ENCODE measurements at places on chromosomes 3 and 15.
A peak's percentile ranks its signal among the peaks of the same experiment; 100 is the strongest.

DNA sequence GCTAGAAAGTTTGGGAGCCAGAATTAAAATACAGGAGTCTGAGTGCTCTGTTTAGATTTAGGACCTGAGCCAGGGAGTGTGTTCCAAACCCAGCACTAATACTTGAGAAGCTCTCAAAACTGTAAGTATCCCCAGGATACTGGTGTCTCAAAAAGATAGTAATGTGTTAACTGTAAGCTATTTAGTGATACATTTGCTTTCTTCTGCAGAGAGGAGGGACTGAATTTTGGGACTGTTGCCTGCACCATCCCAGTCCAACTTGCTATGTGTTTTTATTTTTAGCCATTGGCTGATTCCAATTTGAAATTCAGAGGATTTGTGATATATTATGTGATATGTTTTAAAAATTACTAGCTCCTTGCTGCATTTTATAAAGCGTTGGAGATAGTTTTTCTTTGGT is 31.5 kb downstream of the UBE2E1 start:
- no peak for DNase-seq

DNA sequence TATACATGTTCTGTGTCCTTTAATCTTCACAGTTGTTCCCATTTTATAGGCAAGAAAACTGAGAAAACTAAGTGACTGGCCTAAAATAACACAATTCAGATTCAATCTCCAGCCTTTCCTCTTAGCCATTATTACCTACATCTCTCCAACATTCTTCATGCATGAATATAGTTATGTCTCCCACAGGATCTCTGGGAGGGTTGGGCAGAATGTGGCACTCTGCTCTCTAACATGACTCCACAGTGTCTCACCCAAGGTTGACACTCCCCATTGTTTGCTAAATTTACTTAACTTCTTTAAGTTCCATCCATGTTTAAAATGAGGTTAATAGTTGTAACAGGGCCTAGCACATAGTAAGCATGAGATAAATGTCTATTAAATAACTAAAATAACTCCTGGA is 276.3 kb downstream of the ERC2 start:
- no peak for DNase-seq

DNA sequence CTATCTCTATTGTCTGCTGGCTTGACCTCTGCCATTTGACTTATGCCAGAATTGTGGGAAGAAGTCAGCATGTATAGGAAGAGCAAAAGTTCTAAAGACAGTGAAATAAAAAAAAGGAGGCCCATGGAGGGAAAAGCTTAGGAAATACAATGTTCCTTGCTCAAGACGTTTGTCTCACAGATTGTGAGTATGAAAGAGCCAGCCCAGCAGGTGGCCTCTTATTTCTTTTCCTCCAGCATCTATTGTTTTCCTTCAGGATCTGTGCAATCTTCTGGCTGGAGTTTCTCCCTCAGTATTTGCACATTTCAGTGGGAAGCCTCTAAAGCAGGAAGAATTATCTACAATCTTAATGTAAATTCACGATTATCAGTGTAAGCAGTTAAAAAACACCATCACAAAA is 43.7 kb downstream of the ZDHHC3 start:
- no peak for DNase-seq

GRCh38 chr3:152671446-152672319 is 163.2 kb upstream of the P2RY1 start:
- DNase-seq = no peak

- no peak for DNase-seq
These were observed 56.4 kb downstream of the LSAMP start for GRCh38 chr3:116388867-116389385.

DNA sequence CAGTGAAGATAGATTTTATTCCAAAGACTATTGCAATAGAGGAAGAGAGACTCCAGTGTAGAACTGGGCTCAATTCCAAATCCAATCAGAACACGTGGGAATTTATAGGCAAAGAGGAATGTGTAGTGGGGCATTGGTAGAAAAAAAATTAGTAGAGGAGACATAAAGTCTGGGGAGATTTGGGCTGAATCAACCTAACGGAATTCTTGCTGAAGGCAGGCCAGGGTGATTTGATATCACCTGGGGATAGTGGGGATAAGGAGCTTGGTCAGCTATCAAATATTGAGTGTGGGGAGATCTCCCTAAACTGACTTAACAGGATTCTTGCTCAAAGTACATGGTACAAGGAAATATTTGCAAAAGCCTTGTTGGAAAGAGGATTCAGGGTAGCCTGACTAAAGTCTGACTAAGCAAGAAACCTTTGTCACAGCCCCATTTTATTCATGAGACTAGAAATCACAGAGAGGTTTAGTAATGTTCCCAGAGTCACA is 29.6 kb downstream of the SST start:
- no peak for DNase-seq

DNA sequence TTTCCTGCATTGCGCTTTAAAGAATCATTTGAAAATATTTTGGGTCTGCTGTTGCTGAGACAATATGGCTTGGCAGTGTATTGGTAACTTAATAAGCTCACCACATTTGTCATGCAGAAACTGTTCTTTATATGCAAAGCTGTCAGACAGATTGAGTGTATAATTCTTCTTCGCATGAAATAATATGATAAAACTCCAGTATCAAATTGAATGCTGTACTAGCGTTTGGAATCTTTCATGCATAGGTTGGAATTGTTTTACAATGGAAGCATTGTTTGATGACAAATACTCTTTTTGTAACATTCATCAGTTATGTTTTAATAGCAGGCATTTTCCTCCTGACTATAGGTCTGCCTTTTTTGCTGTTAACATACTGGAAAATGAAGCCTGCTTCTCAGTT is 53.8 kb downstream of the RBMS3 start:
- no peak for DNase-seq

- DNase-seq = no peak
These were observed 23.4 kb downstream of the XPC start for GRCh38 chr3:14154895-14155440.

GRCh38 chr15:42083916-42084315 is 10.4 kb downstream of the PLA2G4D start:
- no peak for DNase-seq

DNA sequence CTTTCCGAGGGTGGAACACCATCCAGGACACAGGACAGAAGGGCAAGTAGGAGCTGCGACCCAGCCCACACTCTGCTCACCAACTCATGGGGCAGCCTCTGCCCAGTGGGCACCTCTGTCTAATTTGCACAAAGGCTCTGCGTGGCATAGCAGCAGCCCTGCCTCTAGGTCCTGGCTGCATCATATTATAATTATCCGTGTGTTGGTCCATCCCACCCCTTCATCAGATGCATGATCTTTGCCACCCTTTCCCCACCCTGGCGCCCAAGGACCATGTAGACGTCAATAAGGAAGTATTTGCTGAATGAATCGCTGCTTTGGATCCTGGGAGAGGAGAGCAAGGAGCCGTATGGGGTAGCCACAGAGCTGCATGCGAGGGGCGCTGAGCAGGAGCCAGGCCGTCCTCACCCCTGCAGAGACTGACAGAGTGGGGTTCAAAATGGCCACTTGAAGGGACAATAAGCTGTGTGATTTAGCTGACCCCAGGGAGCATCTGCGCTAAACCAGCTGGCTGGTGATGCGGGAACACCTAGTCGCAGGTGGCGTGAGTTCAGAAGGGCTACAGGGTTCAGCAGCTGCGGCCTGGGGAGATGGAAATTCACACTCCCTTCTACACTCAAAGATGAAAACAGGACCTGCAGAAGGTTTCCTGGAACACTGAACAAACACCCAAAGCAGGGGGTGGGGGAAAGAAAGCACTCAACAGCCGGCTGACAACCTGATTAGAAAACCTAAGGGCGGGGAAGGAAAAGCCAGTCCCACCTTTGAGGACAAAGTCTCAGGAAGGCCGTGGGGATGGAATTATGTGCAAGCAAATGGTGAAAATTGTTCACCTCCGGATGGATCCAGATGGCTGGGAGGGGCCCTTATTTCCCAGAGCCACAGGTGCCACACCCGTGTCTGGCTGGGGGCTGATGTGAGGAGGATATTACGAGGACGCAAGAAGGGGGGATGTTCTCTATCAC is 6.4 kb downstream of the MGLL start:
- no peak for DNase-seq

DNA sequence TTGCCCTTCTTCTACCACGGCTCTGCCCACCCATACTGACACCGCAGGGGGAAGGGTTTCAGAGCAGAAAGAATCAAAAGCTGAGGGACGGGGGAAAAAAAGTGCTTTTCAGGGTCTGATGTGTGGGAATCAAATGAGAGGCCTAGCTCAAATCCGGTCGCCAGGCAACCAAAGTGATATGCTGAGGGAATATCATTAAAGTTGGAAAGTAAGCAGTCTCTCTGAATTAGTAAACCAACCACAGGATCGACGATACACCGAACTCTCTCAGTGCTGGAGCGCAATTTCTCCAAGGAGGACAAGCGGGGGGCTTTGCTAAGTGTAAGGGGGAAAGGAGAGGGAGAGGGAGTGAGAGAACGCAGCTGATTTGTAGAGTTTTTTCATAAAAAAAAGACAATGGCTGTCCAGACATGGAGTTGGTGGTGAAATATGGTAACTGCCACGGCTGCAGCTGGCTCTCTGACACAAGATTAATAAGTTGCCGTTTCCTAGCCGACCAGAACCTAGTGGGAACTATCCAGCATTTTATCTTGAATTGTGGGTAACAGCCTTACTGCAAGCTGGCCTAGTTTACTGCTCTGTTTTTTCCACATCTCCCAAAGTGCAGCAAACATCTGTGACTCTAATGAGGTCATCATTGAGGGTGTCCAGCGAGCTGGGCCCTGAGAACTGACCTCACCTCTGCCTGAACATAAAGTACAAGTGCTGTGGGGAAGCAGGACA is 530.2 kb downstream of the SOX2 start:
- peak; percentile 17 for DNase-seq

DNA sequence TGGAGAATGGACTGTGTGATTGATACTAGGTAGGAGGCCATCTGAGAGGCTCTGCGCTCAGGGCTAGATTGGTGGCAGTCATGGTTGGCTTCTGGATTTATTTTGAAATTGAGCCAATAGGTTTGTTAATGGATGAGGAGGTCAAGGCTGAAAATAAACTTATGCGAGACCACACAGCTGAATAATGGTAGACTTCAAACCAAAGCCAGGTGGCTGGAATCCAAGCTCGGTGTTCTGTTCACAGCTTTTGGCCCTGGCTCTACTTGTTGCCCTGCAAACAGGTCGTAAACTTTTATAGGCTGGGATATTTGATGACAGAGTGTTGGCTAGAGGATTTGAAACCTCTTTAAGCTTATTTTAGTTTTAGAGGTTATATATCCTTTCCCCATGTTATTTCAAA is 160.4 kb downstream of the CHL1 start:
- no peak for DNase-seq

GRCh38 chr3:56960234-56960917 is 100.1 kb upstream of the SPATA12 start:
- DNase-seq = no peak

GRCh38 chr3:69648126-69648525 is 91.1 kb upstream of the MITF start:
- no peak for DNase-seq

DNA sequence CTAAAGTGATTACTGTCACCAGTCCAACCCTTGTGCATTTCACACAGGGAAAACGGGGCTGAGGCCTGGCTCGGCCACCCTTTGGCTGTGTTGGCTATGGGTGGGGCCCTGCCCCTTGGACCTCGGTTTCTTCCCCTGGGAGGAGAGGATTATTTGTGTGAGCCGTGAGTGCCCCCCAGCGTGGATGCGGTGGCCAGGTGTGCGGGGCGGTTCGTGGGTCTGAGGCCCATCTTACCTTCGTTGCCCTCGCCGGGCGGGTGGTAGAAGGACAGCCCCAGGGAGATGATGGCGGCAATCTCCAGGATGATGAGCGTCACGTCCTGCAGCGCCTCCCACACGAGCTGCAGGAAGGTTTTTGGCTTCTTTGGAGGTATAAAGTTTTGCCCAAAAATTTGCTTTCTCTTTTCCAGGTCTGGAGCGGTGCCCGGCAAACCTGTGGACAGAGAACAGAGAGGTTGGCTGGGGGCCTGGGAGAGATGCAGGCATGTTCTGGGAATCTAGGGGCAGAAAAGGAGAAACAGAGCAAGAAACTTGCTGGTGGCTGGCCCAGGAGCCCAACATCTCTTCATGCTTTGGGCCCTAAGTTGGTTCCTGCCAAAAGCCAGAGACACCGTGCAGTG is 89.6 kb upstream of the SEC13 start:
- DNase-seq = no peak

DNA sequence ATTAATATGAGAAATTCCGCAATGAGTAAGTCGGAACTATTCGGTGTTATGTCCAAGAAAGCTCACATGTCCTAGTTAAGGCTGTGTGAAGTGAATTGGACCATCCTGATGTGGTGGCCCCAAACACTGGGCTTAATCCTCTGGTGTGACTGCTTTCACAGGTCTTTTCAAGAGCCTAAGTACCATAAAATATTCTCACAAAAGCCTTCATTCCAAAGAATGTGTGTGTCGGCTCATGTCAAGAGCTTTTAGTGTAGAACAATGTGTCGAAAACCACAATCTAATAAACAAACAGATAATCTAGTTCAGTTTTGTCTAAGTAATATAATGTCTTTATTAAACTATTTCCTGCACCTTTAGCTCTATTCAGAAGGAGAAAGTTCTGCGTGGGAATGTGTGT is 311.4 kb downstream of the LPP start:
- DNase-seq = no peak

DNA sequence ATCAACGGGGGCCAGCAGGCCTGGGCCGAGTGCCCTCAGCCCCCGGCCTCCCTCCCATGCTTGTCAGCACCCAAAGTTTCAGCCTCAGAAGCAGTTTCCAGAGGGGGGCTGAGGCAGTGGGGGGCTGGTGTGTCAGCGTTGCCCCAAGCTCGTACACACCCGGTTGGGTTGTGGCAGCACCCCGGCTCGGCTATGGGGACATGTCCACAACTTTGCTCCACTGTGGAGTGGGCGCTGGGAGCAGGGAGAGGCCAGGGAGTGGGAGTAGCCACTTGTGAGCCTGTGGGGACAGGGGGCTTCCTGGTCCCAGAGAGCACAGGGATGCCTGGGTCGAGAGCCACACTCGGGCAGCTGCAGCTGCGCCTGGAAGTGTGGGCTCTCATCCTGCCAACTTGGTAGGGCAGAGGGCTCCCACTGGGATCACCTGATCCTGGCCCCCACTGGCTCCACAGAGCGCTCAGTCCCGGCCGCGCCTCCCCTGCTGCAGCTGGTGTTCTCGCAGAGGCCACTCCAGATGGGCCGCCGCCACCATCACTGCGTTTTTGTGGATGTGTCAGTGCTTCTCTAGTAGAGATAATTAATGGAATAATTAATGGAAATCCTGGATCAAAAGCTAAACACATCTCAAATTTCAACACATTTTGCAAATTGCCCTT is 75.1 kb downstream of the NR1D2 start:
- no peak for DNase-seq

GRCh38 chr3:4756855-4757574 is 222.2 kb upstream of the BHLHE40 start:
- no peak for DNase-seq

GRCh38 chr15:63339836-63340235 is 41.8 kb downstream of the CA12 start:
- DNase-seq = no peak

DNA sequence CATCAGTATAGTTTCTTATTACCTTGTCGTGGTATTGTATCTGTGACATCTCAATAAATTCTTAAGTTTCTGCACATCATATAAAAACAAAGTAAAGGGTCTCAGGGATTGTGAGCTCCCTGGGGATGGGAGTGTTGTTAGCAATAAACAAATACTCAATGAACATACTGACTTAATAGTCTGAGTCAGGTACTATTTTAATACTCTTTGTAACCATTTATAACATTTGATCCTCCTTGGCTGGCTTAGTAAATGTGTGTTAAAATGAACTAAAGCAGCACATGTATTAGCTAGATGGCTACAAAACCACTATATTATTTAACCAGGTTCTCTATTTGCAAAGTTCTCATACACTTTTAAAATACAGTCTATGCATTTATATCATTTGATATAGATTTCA is 1.8 kb downstream of the ICE2 start:
- DNase-seq = no peak
